ENCODE measurements at places on chromosomes 12 and 14.

- no peak for DNase-seq
These were observed 310.7 kb upstream of the DCN start for GRCh38 chr12:91493308-91493707.

GRCh38 chr12:116381744-116382685, 104.5 kb upstream of the MED13L start:
- DNase-seq, result no peak

GRCh38 chr12:130955238-130955816, 1.6 kb downstream of the ADGRD1 start:
- DNase-seq, result no peak

GRCh38 chr12:63151623-63152320, 771 bp upstream of the AVPR1A start:
- no peak for DNase-seq

GRCh38 chr14:26741711-26742212, 143.9 kb upstream of the NOVA1 start:
- no peak for DNase-seq

DNA sequence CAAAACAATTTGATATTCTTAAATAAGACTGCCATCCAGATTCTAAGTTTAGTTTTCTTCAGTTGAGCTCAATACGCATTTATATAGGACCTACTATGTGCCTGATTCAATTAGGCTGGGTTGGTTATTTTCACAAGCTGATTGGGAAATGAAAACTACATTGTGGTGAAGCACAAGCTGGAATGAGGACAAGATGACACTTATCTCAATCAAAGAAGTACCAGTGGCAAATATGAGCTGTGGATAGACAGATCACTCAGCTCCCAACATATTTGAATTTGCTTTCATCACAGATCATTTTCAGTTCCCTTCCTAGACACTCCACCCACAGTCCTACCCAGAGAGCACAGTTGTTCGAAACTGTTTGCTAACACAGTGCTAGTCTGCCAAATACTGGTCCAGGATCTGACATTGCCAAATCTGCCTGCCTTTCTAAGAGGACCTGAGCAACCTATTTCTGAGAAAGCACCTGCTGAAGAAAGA, 74.7 kb downstream of the LLPH start:
- no peak for DNase-seq

GRCh38 chr12:113852695-113853490, 113.2 kb downstream of the RBM19 start:
- peak; percentile 51 for DNase-seq

- DNase-seq, result peak; percentile 49
These were observed 4.7 kb upstream of the GPR84 start for GRCh38 chr12:54368709-54369596.

DNA sequence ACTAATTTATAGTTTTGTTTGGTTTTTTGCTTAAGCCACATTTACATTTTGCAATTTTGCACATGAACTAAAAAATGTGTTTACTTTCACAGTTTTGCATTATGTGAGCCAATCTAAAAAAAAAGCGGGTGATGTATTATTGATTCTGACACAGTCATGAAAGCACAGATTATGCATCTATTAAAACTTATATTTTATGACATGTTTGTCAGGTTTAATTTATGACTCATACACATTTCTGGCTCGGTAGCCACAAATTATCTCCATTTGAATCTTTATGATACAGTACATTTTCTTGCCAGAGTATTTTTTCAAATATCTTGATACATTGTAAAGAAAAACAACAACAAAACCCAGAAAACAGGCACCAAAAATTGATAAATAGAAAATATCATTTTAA, 280.4 kb upstream of the GRIP1 start:
- DNase-seq, result no peak

GRCh38 chr12:123912415-123913380, 59.9 kb downstream of the CCDC92 start:
- DNase-seq, result no peak

DNA sequence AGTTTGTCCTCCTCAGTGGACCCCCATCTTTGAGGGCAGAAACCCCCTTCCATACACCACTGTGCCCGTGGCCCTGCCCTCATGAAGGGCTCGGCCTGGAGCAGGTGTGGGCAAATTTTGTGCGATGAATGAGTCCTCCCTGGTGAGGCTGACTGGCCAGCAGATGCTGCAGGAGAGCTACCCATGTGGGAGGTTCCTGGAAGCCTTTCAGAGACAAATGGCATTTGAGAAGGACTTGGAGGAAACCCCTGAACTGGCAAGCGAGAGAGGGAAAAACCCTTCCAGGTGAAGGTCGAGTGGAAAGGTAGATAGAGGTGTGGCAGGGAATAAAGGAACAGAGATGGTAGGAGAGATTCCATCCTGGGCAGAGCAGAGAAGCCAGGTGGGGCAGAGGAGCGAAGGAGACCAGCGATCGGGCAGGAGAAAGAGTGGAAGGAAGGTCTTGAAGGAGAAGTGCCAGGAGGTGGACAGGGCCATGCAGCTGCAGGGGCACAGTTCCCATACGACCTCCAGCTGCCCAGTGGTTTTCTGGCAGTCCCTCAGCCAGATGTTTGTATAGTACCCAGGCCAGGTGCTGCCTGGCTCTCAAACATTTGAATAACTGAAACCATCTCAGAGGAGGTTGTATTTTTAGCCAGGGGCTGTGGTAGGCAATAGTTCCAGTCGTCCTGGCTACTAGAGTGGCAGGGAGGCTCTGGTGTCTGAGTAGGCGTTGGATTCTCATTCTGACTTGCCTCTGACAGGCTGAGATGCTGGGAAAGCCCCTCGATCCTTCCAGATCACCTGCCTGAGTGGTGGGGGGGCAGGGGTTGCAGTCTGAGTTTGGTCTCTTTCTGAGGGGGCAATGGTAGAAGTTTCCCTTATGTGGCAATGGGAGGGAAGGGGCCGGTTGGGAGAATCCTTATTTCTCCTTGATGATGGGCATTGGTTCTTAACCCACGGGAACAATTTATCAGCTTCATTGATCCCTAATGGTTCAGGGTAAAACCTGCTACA, 40.1 kb downstream of the FBXL14 start:
- DNase-seq, result no peak

DNA sequence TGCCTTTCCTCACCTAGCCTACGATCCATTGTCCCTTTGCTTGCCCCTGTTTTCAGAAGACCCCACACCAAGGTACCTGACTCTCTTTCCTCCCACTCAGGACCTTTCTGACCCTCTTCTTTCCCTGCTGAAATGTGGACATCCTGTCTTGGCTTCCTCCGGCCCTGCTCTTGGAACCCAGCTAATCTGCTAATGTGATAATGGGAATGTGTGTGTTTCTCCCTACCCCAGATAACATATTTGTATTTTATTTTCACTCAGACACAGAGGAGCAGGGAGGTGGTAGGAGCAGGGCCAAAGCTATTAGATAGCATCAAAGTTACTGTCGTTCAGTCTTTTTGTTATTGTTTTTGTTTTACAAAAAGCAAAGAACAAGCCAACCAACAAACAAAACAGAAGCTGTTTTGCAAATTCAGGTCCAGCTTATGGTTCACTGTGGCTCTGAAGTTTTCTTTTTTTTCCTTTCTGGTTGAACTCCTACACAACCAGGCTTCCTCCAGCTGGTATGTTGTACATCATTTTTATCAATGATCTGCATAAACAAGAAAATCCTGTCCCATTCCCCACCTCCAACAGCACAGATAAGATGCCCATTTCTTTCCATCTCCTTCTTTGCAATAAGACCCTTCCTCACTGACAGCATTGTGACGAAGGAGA, 137.3 kb downstream of the C12orf75 start:
- DNase-seq, result no peak

DNA sequence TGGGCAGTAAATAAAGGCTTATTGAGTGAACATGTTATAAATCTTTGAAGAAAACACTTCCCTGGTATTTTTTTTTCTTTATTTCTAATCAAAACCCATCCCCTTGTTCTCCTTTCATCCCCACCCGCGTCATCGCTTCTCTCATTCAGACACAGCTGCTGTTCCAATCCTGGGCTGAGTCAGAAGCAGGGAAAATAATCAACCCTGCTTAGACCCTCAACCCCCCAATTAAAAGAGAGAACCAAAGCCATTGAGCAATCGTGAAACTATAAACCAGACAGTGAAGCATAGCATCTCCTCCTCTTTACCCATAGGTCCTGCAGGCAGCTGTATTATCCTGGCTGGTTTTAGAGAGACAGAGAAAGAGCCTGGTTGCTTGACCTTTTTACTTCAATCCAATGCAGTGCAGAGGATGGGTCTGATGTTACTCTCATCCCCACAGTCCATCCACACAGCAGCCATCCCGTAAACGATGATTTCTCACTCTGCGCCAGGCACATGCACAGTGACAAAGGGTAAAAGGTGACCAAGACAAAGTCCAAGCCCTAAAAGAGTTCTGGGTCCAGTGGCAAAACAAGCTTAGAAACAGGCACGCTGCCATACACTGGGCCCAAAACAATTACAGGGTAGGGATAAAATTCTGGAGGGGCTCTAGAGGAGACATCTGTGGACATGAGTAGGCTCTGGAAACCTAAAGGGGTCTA, 238.3 kb downstream of the GALC start:
- no peak for DNase-seq

DNA sequence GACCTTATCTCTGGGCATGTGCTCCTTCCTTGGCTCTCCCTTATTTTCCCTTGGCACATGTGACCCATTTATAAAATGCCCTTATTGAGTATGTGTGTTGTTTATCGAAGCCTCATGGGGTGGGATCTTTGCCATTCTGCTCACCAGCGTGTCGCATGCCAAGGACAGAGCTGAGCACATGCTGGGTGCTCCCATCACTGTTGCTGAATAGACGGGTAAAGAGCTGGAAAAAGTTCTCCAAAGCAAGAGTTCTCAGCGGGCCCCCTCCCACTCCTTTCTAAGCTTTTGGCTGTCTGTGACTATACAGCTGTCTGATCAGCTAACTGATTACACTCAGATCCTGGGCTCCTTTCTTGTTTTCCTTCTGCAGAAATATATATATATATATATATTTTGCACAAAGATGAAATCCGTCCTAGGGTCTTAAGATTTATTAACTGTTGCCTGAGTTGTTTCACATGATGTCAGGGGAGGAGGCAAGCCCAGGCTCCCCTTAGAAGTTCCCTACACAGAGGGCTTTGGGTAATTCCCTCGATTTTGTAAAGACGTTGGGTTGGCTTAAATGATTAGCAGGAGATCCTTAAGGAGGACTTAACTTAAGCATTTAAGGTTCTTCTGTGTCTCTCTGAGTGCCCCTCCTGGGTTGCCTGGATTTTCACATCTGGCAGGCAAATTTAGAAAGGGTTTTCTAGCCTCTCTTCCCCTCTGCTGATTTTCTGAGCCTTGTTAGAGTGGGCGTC, 71.6 kb downstream of the TMEM132C start:
- no peak for DNase-seq

DNA sequence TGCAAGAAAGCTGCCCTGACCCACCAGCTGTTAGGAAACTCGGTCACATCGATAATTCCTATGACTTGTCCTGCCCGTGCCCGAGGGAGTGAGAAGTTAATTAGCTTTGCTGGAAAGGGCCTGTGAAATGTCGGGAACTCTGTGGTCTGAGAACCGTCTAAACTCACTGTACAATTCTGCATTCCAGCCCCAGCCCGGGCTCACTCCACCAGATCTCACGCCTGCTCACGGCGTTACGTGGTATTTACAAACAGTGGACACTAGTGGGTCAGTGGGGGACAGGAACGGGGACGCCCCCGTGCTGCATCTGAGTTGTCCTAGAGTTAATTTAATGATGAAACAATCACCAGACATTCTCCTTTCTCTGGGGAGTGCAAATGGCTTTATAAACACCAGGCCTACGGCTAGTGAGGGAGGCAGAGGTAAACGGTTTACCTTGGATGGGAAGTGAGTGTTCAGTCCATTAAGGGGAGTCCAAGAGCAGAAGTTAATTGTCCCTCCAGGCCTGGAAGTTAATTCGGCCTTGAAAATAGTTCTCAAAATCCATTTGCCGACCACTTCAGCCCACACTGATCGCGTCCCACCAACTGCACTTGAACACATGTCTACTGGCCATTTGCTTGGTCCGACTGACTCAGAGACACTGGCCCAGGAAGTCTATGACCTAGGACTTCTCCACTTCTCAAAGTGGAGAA, 93.5 kb upstream of the MED13L start:
- DNase-seq, result no peak

GRCh38 chr12:115257791-115258190, 573.8 kb upstream of the TBX3 start:
- DNase-seq, result no peak

DNA sequence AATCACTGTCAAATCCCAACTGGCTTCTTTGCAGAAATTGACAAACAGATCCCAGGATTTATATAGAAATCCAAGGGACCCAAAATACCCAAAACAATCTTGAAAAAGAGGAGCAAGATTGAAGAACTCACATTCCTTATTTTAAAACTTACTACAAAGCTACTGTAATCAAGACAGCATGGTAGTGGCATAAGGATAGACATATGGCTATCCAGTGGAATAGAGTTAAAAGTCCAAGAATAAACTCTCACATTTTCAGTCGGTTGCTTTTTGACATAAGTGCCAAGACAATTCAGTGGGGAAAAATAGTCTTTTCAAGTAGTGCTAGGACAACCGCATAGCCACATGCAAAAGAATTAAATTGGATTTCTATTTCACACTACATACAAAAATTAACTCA, 81.0 kb upstream of the HOXC13 start:
- no peak for DNase-seq

GRCh38 chr12:109822951-109823411, 10.2 kb downstream of the TRPV4 start:
- DNase-seq, result peak; percentile 4

DNA sequence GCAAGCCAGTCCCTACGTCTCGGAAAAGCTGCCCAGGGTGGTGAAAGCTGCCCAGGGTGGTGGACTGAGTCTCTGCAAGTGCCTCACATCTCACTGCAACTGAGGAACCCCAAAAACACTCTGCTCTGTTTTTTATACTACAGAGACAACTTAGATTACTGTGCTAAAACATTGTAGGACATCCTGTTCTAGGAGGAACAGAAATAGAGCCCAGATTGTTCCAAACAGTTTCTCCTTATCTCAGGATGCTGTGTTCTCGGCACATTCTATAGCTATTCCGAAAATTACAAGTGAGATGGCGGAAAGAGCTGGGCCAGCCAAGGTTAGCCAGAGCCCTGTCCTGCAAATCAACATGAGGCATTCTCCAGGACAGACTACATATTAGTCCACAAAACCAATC, 138.7 kb downstream of the LRIG3 start:
- DNase-seq, result no peak

GRCh38 chr14:89586258-89587135, 169.5 kb upstream of the FOXN3 start:
- DNase-seq, result no peak

- no peak for DNase-seq
These were observed 27.4 kb upstream of the TMCC3 start for GRCh38 chr12:94677778-94678177.

- no peak for DNase-seq
These were observed 39.6 kb downstream of the IQSEC3 start for GRCh38 chr12:106118-106591.

- no peak for DNase-seq
These were observed 350.6 kb downstream of the DPF3 start for GRCh38 chr14:72543341-72543740.

GRCh38 chr12:4108803-4109345, 164.7 kb upstream of the CCND2 start:
- DNase-seq, result no peak
